ENCODE measurements at places on chromosomes 1 and 21.

GRCh38 chr1:17764591-17764990, 9.5 kb downstream of the ACTL8 start:
- no peak for DNase-seq

DNA sequence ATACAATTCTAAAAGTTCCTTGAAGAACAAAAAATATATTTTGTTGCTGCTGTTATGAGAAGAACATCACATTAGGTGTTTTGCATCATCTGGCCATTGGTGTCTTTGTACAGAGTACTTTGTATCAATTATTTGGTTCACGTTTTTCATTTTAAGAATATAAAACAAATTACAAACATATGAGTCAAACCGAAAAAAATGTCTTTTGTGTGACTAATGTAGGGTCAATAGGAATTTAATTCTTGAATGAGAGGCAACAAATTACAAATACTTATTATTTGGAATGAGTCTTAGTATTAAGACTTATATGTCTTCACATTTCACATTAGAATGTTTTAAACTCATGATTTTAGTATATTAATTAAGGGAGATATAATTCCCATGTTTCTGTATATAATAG, 54.8 kb downstream of the NR5A2 start:
- DNase-seq = no peak

- DNase-seq = no peak
Observed at GRCh38 chr1:83017276-83017675, 981.7 kb downstream of the TTLL7 start.

DNA sequence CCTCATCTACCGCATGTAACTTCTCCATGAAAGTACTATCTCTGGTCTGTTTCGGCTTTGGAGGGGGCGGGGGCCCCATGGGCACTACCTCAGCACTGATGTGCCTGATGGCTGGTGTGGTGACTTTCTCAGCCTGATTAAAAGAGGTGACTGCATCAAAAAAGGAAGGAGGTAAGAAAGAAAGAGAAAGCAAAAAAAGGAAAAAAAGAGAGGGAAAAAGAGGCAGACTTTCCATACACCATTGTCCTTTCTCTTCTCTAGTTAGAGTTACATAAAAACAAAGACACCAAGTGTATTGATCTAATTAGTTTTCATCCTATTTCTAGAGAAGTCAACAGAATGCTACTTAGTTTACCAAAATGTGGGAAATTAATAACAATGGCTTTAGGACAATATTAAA, 43.3 kb downstream of the GON4L start:
- DNase-seq = no peak

- no peak for DNase-seq
Observed at GRCh38 chr1:70353601-70354331, 756 bp downstream of the ANKRD13C start.

All from cerebellar nuclear complex (tissue), 1 donor.